ENCODE measurements at places on chromosomes 6 and 20.

GRCh38 chr20:36919715-36920333 is 31.7 kb downstream of the SAMHD1 start:
- peak; percentile 19 for DNase-seq

GRCh38 chr6:43523284-43523683 is 6.4 kb downstream of the POLR1C start:
- DNase-seq: no peak

- DNase-seq: no peak
Observed at GRCh38 chr6:151916680-151917164, 109.2 kb downstream of the ESR1 start.

DNA sequence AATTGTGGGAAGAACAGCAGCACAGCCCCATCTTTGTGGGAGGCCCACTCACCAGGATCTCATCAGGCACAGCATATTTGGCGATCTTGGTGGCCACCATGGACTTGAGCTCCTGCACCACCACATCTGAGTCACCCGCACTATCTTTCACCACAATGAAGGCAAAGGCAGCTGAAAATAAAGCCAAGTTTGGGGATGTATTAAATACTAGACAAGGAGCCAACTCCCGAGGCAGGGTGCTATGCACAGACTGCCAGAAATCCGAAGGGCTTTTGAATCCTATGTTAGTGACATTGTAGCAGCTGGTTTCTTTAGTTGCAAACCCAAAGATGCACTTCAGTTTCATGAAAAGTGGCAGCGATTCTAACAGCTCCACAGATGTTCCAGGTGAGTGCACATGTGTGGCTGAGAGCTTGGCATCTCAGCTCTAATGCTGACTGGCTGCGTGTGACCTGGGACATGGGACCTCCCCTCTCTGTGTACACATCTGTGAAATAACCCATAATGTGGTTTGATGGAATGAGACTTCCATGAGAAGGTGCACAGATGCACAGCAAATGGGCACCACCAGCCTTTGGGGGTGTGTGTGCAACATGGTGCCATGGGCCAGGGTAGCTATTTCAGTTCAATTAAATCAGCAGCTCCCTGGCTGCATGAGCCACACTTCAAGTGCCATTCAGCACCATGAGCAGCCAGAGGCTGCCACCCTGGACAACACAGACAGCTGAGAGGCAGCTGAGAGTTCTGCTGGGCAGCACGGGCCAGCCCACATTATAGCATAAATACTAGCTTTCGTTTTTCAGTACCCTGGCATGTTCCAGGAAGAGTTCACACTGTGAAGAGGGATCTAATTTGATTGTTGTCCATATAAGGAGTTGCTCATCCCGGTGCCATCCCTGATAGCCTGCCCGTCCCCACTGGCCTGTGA is 16.9 kb upstream of the APMAP start:
- DNase-seq: no peak

DNA sequence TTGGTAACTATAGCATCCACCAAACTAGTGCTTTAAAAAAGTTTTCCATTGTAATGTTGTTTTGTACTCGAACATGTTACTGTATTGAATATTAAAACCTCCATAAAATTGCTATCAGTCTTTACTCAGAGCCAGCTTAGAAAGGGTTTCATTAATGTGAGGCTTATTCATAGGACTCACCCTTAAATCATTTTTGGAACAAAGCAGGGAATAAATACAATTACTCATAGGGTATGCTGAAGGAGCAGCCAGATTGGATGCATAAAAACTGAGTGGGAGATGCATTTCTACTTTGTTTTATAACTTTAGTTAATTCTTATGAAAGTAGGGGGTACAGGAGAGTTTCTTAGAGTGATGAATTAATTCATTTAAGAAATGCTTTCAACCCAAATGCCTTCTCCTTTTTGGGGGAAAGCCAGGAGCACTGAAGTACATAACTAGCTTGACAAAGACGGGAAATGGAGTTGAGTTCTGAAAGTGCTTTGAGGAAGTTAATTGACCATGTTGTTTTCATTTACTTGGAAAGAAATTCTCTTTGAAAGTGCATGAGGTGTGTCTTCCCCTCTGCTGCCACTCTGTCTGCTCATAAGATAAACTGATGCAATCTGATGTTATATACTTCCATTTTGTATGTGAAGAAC is 90.3 kb downstream of the RNF144B start:
- DNase-seq: no peak

- no peak for DNase-seq
Observed at GRCh38 chr6:39074486-39074885, 25.9 kb downstream of the GLP1R start.

- no peak for DNase-seq
Observed at GRCh38 chr20:20992277-20992676, 113.9 kb downstream of the LINC00237 start.

All from right renal cortex interstitium (tissue), 3 donors.